ENCODE measurements at places on chromosomes 6 and 20.

- no peak for DNase-seq
Measured at GRCh38 chr20:46073443-46073842, 16.3 kb downstream of the NCOA5 start.

GRCh38 chr6:105452924-105453756 is 50.3 kb upstream of the PREP start:
- peak; percentile 46 for DNase-seq

- DNase-seq, result no peak
Measured at GRCh38 chr6:1949538-1949937, 295.9 kb downstream of the GMDS start.

- DNase-seq, result no peak
Measured at GRCh38 chr6:35139924-35140638, 1.1 kb downstream of the TCP11 start.

DNA sequence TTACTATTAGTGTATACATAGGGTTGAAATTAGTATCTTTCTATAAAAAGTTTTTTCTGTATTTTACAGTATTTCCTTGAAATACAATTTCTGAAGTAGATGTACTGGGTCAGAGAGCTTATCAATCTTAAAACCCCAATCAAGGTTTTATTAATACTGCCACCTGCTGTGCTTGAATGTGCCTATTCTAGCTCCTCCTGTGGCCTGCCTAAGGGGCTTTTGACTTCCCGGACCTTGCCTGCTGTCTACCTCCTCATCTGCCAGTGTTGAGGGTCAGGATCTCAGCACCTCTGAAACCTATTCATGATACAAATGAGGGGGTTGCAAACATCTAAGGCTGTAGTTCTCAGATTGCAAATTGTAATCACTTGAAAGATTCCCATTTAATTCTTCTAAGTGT is 9.2 kb downstream of the PACRG start:
- DNase-seq, result no peak

- DNase-seq, result no peak
Measured at GRCh38 chr20:4591975-4592315, 129.8 kb upstream of the PRND start.

GRCh38 chr20:9978397-9979004 is 56.3 kb upstream of the ANKEF1 start:
- no peak for DNase-seq

GRCh38 chr20:10863337-10864060 is 189.7 kb upstream of the JAG1 start:
- DNase-seq, result no peak

DNA sequence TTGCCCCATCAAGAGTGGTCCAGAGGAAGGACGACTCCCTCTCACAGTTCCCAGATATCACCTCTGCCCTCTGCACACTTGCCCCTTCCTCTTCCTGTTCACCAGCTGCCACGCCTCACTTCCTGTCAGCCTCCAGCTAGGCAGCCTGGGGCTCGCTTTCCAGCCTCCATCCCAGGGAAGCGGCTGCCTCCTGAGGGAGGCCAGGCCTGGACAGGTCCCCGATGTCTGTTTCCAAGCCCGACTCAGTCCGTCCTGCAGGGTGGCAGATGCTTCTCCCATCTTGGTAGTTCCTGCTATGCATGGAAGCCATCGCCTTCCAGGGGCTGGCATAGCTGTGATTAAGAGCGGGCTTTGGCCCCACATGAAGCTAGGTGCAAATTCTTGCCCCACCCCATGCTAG is 233.5 kb upstream of the PMEPA1 start:
- no peak for DNase-seq

GRCh38 chr6:63458480-63459115 is 113.7 kb upstream of the LOC128125822 start:
- DNase-seq, result no peak

DNA sequence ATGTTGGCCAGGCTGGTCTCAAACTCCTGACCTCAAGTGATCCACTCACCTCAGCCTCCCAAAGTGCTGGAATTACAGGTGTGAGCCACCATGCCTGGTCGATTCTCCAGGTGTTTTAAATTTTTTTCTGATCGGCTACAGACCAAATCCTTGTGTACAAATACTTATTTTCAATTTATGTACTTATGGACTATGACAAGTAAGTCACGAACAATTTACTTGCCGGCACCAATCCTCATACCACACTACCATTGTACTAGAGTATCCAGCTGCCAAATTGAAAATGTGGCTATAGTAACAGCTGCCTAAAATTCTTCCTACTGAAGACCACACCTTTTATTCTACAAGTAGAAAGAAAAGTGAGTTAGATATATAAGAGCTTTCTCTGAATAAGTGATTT is 26.9 kb downstream of the LIN28B start:
- no peak for DNase-seq

DNA sequence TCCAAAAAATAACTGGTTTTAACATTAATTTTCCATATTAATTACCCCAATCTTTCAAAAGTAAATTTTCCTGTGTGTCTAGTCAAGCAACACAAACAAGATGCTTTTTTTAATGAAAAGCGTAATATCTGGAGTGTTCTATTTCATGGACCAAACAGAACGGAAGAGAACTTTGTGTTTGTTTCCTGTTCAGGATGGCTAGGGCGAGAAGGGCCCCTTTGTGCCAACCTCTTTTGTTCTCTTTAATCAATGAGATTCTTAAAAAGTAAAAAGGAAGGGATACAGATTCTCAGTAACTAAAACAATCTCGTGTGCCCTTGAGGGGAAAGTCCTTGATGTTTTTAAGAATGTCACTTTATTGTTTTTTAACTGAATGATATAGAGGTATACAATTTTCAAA is 55.7 kb downstream of the GNAS start:
- no peak for DNase-seq

DNA sequence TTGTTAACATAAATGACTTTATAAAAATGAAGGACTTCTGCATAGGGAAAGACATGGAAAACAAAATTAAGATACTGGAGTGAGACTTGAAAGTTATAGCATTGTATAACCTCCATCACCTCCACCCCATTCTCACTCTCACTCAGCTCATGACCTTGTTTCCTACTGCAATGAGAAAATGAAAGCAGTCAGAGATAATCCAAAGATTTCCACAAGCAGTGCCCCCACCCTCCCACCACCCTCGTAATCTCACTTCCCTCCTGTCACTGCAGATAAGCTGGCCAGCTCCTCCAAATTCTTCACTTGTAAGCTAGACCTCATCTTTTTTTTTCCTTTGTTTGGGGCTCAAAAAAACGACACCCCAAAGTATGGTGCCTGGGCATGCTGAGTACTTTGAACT is 52.9 kb upstream of the PROKR2 start:
- DNase-seq, result no peak

GRCh38 chr6:166317261-166318212 is 9.3 kb upstream of the PRR18 start:
- no peak for DNase-seq

DNA sequence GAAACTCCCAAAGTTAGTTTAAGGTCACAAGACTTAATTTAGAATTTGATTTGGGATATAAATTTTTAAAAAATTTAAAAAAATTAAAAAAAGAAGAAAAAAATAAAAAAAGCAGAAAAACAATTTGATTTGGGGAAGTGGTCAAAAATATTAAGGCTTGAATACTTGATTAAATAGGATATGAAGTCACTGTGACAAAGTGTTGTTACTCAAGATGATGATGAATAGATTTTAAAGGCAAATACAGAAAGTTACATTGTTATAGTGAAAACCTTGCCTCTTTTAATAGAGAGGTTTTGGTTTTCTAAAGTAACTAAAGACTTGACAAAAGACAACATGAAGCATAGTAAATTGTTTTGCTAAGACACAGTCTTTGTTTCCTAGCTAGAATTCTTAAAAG is 7.2 kb downstream of the CST9 start:
- no peak for DNase-seq

DNA sequence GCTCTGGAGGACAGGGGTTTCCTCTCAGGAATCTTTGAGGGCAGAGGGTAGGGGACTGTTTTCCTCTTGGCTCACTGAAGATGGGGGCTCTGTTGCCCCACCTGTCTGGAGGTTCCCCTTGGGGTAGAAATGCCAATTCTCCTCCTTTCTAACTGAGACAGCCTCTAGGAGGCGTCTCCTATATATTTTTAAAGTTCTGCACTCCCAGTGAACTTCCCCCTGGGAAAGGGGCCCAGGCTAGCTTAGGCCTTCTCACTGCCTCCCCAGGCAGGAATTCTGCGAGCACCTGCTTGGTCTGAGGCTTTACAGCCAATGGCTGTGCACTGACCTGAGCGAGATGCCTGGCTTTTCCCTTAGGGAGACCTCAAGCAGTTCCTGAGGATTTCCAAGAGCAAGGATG is 24.8 kb upstream of the SRF start:
- DNase-seq, result no peak

DNA sequence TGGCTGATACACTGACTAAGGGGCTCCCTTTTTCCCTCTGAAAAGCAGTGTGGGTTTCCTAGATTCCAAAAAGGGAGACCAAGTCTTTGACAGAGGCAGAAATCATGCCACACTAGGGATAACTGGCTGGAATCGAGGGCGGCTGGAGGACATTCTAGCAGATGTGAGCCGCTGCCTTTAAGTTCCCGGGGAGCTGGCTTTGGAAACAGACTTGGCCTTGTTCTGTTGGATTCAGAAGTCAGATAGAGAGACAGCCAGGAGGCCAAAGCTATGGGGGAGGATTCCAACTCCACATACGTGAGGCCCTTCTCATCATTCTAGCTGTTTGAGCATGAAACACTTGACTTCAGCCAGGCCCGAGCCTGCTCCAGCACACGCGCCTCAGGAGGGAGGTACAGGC is 109.9 kb upstream of the FOXC1 start:
- no peak for DNase-seq

DNA sequence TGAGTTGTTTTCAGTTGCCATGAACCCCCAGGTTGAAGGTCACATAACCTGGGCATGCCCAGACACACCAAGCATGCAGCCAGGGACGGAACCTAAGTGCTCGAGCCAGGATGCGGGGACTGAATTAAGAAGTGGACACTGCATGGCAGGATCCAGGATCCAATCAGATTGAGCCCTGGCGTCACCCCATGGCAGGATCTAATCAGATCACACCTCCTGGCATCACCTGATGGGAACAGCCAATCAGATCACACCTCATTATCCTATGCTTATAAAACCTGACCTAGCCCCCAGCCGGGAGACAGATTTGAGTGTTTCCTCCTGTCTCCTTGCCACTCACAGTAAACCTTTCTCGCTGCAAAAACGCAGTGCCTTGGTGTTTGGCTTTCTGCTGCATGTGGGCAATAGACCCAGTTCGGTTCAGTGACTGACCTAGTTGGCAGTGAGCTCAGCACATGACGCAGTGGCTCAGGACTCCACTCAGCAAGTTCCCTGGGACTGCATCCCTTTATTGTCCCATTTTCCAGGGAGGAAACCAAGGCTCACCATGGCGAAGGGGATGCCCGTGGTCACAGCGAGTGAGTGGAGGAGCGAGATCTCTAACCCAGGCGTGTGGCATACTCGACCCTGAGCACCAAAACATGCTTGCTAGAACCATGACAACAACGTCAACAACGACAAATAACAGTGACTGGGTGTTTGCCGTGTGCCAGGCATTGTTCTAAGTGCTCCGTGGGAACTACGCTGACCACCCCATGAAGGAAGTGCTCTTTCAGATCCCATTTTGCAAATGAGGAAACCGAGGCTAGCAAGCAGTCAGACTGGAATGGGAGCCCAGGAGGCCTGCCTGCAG is 66.3 kb downstream of the RBM38 start:
- no peak for DNase-seq

- no peak for DNase-seq
Measured at GRCh38 chr6:117985916-117986315, 78.9 kb downstream of the SLC35F1 start.

DNA sequence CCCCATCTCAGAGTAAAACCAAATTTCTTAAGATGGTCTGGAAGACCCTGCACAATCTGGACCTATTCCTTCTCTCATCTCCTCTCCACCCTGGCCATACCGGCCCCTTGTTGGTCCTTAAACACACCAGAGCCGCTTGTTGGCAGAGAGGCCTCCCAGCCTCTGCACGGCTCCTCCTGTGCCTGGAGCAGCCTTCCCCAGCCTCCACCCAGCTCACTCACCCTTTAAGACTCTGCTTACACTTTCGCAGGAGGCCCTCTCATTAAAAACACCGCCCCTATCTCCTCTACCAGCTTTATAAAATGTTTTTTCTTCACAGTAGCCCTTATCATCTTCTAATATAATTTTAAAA is 49.8 kb downstream of the BANF2 start:
- no peak for DNase-seq

DNA sequence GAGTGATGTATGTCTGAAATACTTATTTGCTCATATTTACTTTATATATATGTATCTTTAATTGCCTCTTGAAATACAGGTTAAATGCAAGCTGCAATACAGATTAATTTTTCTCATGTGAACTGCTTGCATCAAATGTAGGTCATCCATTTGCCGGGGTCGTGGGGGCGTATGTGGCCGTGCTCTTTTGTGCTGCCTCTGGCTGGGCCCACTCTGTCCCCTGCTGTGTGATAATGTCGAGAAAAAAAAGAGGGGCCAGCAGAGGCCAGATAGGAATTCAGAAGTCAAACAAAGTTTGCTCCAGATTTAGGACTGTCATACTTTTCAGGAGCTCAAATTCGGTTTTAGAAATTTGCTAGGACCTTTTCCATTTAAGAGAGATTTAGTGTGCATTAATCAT is 459.6 kb upstream of the SOX4 start:
- DNase-seq, result no peak

DNA sequence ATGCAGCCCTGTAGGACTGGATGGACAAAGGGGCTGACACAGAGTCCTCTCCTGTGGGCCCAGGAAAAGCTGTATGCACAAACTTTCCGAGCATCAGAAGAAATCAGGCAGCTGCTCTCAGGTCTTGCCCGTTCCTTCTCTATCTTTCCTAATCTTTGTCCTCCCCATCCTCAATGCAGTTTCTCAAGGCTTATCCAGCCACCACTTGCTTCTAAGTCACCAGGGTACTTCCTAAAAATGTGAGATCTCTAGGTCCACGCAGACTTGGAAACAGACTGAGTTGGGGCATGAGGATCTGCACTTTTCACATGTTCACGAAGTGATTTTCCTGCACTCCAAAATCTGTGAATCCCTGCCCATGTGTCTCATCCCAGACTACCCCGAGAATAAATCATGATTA is 394.5 kb upstream of the SLC35B3 start:
- no peak for DNase-seq

GRCh38 chr6:132020138-132020581 is 69.0 kb upstream of the CCN2 start:
- DNase-seq, result no peak

- DNase-seq, result no peak
Measured at GRCh38 chr20:33744773-33745385, 13.1 kb downstream of the ZNF341 start.
